ENCODE measurements at places on chromosomes 12 and 14.
A peak's percentile ranks its signal among the peaks of the same experiment; 100 is the strongest.

DNA sequence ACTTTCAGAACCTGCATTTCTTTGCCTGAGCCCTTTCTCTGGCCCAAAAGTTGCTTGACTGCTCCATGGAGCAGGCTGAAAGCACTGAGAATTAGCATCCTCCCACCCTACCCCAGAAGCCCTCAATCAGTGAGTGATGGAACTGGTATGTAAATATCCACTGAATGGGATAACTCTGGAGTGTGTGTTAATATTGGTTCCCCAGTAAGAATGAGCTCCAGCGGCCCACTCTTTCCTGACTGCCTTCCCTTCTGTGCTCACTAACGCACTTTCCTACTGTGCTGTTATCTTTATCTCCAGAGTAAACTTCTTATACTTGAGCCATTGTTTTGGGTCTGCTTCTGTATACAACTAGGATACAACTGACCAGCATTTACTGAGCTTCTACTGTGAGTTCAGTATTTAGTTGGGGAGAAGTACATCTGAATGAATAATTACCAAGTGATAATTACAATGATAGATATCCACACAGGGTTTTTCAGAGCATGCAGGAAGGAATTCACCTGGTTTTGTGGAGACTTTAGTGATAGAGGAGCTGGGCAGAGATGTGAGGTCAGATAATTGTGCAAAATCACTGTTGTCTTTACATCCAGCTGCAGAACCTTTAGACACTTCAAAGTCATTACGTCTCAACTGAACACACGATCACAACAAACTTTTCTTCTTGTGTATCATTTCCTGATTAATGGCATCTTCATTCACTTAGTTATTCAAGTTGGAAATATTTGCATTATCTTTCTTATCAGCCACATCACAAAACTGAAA lies 149.2 kb upstream of the BTG1 start:
- DNase-seq = no peak

DNA sequence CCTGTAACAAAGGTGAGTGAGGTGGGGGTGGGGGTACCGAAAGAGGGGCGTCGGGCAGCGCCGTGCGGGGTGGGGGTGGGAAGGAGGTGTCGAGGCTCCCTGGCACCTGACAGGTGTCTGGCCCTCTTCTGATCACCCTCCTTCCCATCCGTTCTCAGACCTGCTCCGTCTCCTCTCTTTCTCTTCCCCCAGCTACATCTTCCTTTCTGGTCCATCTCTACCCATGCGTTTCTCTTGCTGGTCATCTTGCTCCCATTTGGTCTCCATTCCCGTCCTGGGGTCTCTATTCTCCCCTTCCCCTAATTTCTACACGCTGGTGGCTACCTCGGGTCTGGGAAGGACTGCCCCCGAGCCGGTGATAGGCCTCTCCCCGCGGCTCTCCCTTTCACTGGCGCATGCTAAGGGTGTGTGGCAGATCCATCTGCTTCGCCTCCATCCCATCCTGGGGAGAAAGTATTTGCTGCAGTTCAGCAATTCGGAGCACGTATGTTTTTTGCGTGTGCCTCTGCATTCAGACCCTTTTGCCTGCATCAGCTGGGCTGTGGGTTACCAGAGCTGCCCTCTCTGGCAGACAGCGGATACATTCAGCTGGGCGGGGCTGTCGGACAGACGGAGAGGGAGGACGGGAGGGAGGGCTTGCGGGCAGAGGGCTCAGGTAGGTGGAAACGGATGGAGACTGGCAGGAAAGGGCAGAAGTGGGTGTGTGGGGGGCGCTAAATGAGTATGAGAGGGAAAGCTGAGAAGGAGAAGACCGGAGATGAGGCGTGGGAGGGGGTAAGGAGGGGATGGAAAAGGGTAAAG lies 730 bp downstream of the CLSTN3 start:
- peak; percentile 89 for DNase-seq

DNA sequence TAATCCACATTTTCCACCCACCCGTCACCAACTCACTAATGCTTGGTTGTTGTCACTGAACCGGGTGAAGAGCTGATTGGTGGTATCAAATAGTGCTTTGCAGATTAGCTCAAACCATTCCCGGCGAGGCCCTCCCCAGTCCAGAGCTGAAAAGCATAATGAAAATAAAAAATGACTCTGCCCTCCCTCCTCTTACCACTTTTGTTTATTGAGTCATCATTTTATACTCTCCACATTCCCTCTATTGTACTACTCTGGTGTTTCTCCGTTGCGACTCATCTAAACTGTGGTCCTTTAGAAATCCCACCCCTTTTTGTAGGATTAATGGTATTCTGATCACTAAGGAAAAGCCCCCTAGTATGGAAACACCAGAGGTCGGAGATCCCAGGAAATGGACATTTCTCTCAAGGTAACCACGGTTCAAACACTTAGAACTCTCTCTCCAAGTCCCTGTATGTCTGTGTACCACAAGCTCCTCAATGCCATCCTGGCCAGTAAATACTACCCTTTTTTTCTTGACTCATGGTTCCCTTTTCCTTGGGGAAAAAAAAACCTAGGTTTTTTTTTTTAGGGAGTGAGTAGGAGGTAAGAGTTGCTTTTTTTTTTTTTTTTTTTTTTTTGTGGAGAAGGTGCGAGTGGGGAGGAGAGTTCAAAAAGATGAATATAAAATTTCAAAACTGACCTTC lies 42.0 kb downstream of the AREL1 start:
- no peak for DNase-seq

DNA sequence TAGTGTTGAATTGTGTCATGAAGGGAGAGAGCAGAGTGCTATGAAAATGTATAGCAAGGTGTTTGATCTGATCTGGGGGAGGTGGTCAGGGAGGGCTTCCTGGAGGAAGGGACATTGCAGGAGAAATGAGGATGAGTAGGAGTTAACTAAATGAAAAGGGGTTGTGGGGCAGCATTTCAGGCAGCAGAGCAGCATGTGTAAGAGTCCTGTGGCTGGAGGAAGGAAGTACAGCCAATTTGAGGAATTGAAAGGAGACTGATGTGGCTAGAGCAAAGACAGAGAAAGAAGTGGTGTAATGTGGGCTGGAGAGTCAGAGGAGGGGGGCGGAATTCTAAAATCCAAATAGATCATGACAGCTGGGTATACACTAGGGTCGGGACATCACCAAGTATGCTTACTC lies 20.5 kb downstream of the NPC2 start:
- no peak for DNase-seq

DNA sequence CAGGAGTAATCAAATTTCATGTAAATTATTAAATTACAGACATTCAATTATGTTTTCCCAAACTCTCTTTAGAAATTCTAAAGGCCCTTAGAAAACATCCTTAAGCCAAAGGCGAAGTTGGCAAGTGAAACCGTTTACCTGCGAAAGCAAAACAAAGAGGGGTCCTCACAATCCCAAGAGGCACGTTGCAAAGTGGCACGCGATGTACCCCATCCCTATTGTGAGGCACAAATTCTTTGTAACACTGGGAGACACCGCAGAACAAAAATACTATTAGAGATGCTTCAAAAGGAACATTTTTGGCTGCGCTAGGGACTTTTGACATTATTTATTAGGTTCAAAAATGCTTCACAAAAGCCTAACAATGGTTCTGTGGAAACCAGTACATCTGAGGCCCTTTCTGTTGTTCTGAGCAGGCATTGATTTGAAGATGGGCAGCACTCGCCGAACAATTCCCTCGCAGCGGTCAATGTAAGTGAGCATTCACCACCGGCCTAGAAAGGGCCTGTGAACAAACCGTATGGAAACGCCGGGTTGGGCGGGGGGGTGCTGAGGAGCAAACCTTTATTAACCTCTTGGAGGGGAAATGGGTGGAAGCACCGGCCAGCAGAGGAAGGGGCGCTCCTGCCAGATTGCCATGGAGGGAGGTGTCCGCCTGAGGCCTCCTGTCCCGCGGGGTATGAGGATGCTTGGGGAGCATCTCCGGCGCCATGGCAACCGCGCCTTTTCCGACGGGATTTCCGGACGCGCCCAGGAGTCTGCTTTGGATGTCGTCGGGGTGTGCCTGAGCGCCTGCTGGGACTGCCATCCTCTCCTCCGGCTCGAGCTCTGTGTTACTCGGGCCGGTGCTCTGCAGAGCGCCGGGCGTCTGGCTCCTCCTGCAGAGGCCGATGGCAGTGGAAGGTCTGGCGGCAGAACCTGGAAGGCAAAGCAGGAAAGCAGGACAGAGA lies 193.9 kb downstream of the C12orf42 start:
- DNase-seq = peak; percentile 92

- DNase-seq = no peak
Measured at GRCh38 chr14:21527318-21527679, 1.2 kb upstream of the SALL2 start.

All from H9 (cell line).